ENCODE measurements at places on chromosomes 6 and 20.

DNA sequence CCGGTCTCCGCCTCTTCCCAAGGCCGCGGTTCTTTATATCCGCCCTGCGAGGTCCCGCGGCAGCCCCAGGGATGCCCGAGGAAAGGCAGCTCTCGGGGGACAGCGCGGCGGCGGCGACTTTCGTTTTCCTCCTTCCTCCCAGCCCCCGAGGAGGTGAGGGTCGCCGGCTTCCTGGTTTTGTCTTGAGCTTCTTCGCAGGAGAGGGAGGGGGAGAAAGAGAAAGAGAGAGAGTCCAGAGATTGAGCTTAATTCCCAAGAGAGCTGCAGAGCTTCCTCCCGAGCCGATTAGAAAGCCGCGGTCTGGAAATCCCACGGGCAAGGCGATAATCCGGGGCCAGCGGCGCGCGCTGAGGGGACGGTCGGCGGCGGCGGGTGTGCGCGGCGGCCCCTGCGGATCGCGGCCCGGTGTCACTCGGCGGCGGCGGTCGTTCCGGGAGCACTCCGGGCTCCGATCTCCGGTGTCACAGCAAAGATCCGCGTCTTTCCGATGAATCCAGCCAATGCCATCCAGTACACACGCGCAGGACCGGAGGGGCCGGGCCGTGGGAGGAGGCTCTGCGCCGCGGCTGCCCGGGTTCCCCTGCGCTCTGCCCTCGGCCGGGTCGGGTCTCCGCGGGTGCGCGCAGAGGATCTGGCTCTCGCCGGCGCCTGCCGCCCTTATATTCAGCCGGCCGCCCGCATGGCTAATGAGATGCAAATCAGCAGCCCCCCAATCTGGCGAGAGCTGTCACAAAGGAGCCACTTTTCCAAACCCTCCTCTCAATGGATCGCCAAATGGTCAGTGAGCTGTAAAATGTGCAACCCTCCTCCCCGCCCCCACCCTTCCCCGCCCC, at the start of gene DLL1:
Gene DLL1, minus strand, starts transcription at position 783 of the 833 bp plus-strand sequence. CDS start 939 bp downstream, outside the sequence.
- peak; percentile 49 for DNase-seq

DNA sequence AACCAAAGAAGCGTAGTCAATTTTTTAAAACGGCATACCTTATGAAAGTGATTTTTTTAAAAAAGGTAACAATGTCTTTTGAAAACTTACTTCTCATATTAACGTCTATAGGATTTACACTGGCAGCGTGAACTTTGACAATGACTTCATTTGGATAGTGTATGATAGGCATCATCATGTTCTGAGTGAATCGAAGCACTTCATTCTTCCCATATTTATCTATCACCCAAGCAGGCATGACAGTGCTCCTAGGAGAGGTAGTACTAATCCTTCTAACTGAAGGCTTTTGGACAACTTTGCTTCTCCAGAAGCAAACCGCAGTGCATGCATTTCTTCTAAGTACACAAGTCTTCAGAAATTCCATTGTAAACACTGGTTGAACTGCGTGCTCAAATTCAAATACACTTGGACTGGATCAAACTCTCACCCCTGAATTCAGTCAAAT, 618 bp downstream of the RTN4IP1 start:
- DNase-seq, result no peak

DNA sequence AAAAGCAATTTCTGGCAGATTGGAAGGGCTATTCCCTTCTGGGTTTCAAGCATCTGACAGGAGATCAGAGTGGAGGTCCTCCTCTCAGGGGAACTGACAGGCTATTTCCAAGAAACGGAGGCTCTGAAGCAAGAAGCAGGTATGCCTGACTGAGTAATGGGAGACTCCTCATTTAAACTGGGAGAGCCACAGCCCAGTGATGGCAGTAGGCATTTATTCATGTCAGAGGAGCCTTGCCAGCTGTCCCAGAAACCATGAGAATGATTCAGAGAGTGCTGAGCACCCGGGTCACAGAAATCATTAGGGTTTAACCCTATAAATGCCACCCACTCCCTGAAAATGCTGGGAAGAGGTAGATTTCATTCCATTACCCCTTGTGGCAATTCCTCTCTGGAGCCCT, 247.5 kb upstream of the RNF217 start:
- no peak for DNase-seq

- no peak for DNase-seq
Observed at GRCh38 chr20:44961011-44961869, 1.0 kb upstream of the TOMM34 start.

DNA sequence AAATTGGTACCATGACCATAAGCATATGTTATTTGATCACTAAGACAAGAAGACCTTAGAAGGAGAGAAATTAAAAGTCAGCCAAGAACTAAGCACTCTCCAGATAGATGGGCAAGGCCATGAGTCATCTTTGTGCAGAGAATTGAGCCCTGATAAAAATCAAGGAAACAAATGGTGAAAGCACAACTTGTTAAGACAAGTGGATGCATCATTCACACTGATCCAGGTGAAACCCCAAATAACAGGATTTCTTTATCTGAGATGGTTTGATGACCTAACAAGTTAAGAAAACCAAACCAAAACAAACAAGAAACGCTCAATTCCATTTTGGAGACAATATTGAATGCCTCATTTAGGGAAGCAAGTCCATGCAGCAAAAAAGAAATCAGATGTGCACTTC, 121.6 kb downstream of the ADAT2 start:
- no peak for DNase-seq

- no peak for DNase-seq
Observed at GRCh38 chr6:132190815-132191175, 210.5 kb downstream of the MOXD1 start.

- peak; percentile 14 for DNase-seq
Observed at GRCh38 chr6:15389765-15390723, 144.2 kb downstream of the JARID2 start.
